Tibial nerve (tissue), 4 donors: ENCODE measurements at places on chromosomes 6 and 20. TPM values are rescaled to one million over a fixed set of nuclear protein-coding genes. Genes with fewer than 3 reads are reported as not detected.

GRCh38 chr6:140029551-140029950 is 655.1 kb upstream of the CITED2 start:
- no peak overlapping the region for H3K27ac ChIP-seq
- no peaks in the 10 kb centered on the region for H3K36me3 ChIP-seq

DNA sequence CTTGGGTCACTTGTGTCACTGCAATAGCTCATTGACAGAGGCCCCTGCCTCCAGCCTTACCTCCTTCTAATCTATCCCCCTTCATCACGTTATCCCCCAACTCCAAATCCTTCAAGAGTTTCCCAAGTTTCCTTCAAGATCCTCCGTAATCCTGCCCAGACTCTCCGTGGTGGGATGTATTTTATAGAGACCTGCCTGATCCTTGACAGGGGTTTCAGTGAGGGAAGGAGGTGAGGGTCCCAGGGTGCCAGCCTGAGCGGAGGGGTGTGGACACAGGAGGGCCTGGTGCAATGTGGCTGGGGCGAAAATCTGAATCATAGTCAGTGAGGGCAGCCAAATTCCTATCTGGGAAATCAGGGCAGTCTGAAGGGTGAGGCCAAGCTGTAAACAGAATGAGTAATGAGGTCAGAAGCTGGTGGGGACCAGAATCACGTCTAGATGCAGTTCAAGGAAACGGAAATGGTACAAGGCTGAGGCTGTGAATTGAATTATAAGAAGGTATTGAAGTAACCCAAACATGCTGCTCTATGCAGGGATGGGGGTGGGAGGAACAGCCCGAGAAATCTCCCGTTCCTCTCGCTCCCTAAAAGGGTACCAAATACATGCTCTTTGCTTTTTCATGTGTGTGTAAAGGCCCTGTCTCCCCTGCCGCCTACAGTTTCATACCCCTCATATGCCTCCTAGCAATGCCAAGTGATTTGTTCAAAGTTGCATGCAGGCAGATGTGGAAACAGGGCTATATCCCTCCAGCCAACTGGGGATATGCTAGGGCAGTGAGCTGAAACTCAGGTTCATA is 35.4 kb upstream of the PIM1 start:
- H3K27ac ChIP-seq: no peak overlapping the region
- DNase-seq: no peak
- no peaks in the 10 kb centered on the region for H3K27me3 ChIP-seq

GRCh38 chr20:58893355-58894120 is 41.0 kb downstream of the GNAS start:
- no peaks in the 10 kb centered on the region for H3K36me3 ChIP-seq
- peak overlapping the region; percentile 91 for H3K4me3 ChIP-seq
- peak overlapping the region; percentile 99 for H3K27ac ChIP-seq
- no peak for DNase-seq
- no peaks in the 10 kb centered on the region for H3K27me3 ChIP-seq

- no peak overlapping the region for H3K27ac ChIP-seq
- no peaks in the 10 kb centered on the region for H3K36me3 ChIP-seq
- DNase-seq: no peak
- H3K4me3 ChIP-seq: no peak overlapping the region
- no peaks in the 10 kb centered on the region for H3K4me1 ChIP-seq
- H3K27me3 ChIP-seq: no peaks in the 10 kb centered on the region
These were observed 360.6 kb downstream of the RIMS1 start for GRCh38 chr6:72246926-72247325.

- H3K27me3 ChIP-seq: no peaks in the 10 kb centered on the region
- no peaks in the 10 kb centered on the region for H3K4me1 ChIP-seq
- H3K4me3 ChIP-seq: no peak overlapping the region
- DNase-seq: no peak
These were observed 18.4 kb downstream of the UBE3D start for GRCh38 chr6:83047065-83047754.

- H3K4me1 ChIP-seq: peaks cover 28% of the 10 kb centered on the region
- no peak for DNase-seq
- H3K27me3 ChIP-seq: peaks cover 69% of the 10 kb centered on the region
These were observed 1.2 kb downstream of the SLC35D3 start for GRCh38 chr6:136923116-136923953.

GRCh38 chr20:37226889-37227288 is 34.7 kb downstream of the GHRH start:
- no peak overlapping the region for H3K4me3 ChIP-seq
- no peak overlapping the region for H3K27ac ChIP-seq
- H3K4me1 ChIP-seq: peaks cover 10% of the 10 kb centered on the region
- peak; percentile 47 for DNase-seq
- H3K36me3 ChIP-seq: peaks cover 40% of the 10 kb centered on the region

DNA sequence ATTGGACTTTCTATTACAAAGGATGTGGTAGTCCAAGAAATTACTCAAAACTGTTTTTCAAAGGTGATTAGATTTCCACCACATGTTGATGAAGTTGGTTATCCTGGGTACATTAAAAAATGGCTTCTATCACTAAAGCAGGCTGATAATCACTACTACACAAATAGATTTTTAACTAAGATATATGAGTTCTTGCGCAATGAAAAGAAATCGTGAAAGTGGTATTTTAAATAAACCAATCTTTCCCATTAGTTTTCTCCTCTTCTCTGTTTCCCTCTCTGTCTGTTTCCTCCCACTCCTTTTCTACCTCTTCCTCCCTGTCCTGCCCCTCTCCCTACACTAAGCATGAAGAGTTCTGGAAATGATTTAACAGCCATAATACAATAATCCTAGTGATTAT is 487.9 kb upstream of the CITED2 start:
- no peaks in the 10 kb centered on the region for H3K4me1 ChIP-seq
- H3K36me3 ChIP-seq: no peaks in the 10 kb centered on the region
- H3K27me3 ChIP-seq: no peaks in the 10 kb centered on the region
- H3K4me3 ChIP-seq: no peak overlapping the region

DNA sequence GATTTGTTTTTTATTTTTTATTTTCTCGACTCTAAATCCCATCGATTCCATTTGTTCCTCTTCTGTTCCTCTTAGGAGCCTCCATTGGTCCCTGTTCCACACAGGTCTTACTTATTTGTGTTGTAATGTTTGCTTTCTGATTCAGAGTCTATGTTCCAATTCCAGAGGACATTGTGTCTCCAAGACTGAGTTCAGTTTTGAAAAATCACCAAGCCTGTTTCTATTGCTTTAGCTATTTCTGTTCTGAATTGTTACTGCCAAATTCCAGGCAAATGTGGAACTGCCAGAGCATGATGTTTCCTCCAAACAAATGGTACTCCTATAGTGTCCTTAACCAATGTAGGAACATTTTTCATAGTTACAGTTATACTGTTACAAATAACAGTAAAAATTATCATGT is 270.9 kb upstream of the SPTLC3 start:
- H3K36me3 ChIP-seq: no peaks in the 10 kb centered on the region
- H3K27ac ChIP-seq: no peak overlapping the region
- no peaks in the 10 kb centered on the region for H3K27me3 ChIP-seq
- DNase-seq: no peak
- H3K4me1 ChIP-seq: no peaks in the 10 kb centered on the region

DNA sequence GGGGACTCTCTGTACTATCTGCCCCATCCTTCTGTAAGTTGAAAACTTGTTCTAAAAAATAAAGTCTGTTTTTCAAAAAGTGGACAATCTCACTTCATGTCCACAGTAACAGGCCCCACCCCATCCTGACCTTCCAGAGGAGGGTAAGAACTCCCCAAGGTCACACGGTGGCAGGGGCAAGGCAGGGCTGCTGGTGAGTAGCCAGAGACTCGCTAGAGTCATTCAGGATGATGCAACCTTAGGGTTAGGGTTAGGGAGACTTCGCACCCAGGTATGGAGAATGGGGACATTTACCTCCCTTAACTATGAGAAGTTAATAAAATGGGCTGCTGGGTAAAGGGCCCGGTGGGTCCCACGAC is 15.4 kb downstream of the PEDS1 start:
- no peak for DNase-seq
- no peaks in the 10 kb centered on the region for H3K27me3 ChIP-seq
- peaks cover 20% of the 10 kb centered on the region for H3K4me1 ChIP-seq
- no peak overlapping the region for H3K4me3 ChIP-seq
- peaks cover 5% of the 10 kb centered on the region for H3K36me3 ChIP-seq
- peak overlapping the region; percentile 21 for H3K27ac ChIP-seq

- H3K4me1 ChIP-seq: no peaks in the 10 kb centered on the region
- H3K27me3 ChIP-seq: no peaks in the 10 kb centered on the region
- DNase-seq: no peak
- H3K4me3 ChIP-seq: no peak overlapping the region
- no peak overlapping the region for H3K27ac ChIP-seq
- no peaks in the 10 kb centered on the region for H3K36me3 ChIP-seq
These were observed 318.0 kb downstream of the RFPL4B start for GRCh38 chr6:112665114-112665513.

DNA sequence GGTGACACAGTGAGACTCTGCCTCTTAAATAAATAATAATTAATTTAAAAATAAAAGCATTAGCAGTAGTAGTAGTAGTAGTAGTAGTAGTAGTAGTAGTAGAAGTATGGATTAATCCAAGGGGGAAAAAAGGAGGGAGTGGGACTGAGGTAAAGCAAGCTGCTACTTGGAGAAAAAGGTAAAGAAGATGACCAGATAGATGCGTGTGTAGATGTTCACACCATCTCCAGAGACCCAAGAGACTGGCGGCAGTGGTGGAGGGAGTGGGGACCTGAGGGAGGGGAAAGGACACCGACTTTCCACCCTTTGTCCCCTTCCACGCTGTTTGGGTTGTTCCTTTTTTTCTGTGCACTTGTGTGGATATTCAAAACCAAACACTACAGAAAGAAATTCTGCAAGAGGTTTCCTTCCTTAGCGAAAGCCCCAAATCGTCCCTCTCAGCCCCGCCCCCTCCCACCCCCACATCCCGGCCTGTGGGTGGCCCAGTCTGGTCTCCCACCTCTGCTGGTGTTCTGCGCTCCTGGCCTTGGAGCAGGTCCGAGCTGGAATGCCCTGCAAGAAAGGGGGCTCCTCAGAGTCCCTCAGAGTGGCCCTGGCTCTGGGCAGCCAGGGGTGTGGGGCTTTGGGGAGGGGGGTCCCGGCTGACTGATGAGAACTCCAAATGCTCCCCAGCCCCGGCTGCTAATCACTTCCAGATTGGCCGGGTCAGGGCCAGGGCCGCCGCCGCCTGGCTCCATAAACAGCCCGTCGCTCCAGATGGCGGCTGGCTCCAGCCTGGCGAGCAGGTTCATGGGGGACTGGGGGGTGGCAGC is 60.2 kb downstream of the UBE2V1 start:
- H3K4me3 ChIP-seq: no peak overlapping the region
- no peaks in the 10 kb centered on the region for H3K27me3 ChIP-seq
- no peak for DNase-seq
- H3K36me3 ChIP-seq: no peaks in the 10 kb centered on the region

GRCh38 chr6:3222506-3223038 is 4.9 kb downstream of the TUBB2B start:
- H3K27ac ChIP-seq: no peak overlapping the region
- H3K4me3 ChIP-seq: no peak overlapping the region
- no peaks in the 10 kb centered on the region for H3K36me3 ChIP-seq

DNA sequence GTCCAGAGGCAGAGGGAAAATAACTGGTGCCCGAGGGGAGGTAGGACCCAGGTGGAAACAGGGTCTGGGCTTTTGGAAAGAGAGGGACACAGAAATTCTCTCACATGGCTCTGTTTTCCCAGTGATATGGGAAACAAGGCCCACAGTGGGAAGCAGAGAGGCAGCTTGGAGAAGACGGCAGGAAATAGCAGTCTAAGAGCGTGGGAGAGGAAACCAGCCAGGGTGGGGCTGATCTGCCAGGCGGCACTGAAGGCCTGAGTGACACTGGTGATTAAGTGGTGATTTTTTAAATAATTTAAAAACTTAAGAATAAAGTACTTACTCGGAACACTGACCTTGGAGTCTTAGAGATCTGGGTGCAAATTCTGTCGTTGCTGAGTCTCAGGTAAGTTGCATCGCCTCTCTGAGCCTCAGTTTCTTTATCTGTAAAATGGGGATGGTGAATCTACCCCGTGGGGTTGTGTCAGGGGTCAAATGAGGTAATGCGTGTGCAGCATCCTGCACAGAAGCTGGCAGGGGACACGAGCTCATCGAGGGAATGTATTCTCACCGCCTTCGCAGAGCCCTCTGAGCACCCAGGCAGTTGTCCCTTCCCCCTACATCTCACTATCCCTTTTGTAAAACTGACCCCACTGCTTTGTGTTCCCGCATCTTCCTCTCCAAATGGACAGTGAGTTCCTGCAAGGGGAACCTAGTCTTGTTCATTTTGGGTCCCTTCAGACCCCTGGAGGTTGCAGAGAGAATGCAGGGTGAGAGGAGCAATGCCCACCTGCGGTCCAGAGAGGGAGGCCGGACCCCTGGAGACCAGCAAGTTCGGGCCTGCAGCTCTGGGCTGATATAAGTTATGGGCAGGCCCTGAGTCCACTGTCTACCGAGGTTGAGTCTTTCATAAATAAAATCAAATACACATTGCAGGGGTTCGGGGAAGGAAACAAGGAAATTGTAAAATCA is 228.6 kb upstream of the PMEPA1 start:
- no peaks in the 10 kb centered on the region for H3K4me1 ChIP-seq
- no peaks in the 10 kb centered on the region for H3K27me3 ChIP-seq
- H3K27ac ChIP-seq: no peak overlapping the region
- no peak for DNase-seq

DNA sequence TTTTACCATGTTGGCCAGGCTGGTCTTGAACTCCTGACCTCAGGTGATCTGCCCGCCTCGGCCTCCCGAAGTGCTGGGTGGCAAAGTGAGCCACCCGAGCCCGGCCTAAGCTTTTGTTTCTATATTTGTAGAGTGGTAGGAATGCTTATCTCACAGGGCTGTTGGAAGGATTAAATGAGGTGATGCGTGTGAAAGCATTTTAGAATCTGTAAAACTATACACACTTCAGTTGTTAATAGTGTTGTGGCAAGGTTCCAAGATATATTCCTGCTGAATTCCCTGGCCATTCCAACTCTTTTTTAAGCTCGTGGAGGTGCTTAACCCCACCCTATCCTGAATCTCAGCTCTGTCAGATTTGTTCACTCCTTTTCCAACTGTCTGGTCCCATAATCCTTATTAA is 89.9 kb upstream of the AKIRIN2 start:
- no peak overlapping the region for H3K4me3 ChIP-seq
- H3K27me3 ChIP-seq: no peaks in the 10 kb centered on the region
- no peak for DNase-seq
- no peaks in the 10 kb centered on the region for H3K36me3 ChIP-seq
- H3K4me1 ChIP-seq: no peaks in the 10 kb centered on the region
- no peak overlapping the region for H3K27ac ChIP-seq

Gene EYA4
- total RNA-seq: 1.8 TPM

Gene PRR3
- 9.0 TPM for total RNA-seq

Gene PDYN
- total RNA-seq: not detected

Gene SLC22A23
- total RNA-seq: 8.3 TPM

Gene DDX43
- total RNA-seq: 2.0 TPM

Gene ALDH5A1
- 11.4 TPM for total RNA-seq

Gene GSTA2
- not detected for total RNA-seq

Gene SLC2A4RG
- 71.5 TPM for total RNA-seq
